ENCODE measurements at places on chromosomes 7 and 10.

GRCh38 chr10:11720260-11720741 lies 21.9 kb upstream of the ECHDC3 start:
- no peak for DNase-seq

DNA sequence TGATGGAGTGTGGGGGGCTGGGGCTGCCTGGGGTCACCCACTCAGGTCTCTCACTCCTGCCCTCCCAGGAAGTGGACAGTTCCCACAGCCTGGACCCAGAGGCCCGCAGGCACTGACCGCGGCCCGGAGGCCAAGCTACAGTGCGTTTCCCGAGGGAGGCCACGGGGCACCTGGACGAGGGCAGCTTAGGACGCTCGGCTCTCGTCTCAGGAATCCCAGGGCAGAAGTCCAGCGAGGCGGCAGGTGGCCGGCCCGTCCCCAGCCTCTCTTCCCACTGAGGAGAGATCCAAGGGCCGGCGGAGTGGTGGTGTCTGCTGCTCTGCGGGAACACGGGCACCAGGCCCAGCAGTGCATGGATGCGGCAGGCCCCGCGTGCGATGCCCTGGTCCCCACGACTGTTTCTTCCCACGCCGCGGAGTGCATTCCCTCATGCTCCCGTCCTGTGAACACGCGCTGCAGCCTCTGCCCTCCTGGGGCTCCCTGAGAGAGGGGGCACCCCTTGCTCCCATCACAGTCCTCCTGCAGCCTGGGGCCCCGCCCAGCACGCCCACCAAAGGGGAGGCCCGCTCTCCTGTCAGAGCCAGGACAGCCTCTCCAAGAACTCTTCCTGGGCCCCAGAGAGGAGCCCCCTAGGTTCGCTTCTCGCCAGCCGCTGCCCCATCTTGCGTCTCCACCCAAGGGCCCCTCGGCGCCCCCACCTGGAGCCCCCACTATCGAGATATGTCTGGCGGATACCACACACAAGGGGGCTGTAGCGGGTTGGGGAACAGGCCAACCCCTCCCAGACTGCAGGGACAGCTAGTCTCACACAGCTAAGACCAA lies 24.3 kb upstream of the GPR146 start:
- no peak for DNase-seq

DNA sequence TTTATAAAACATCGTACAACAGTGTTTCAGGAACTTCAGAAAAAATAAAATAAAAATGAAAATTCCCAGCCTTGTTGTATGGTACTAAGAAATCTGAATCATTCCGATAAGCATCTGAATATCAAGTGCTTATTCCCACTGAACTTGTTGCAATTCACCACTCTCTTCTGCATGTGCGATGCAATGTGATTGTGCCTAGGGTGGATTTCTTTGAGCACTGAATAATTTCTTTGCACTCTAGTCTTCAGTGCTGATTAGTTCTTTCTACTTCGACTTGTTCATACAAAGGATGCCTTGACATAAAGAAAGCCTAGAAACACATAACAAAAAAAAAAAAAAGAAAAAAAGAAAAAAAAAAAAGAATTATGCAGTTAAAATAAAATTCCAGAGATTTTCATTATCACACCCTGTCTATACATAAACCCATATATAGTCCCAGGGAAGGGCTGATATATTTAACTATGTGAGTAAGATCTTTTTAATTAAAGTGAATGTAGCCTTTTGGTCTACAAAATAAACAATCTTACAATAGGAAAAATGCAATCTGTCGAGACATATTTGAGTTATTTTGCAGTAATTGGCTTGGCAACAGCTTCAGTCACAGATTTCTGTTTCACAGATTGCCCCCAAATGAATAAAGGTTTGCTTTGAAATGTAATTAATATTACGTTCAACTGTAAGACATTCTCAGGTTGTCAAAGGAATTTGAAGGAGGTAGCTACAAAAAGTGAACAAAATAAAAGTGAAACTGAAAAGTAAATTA lies 1118.9 kb upstream of the CELF2 start:
- no peak for DNase-seq

- DNase-seq, result no peak
Observed at GRCh38 chr10:129505500-129506075, 38.5 kb downstream of the MGMT start.
